Kidney tubule cell (primary cell): ENCODE measurements at places on chromosomes 5 and 9.

GRCh38 chr5:122180146-122180712 lies 50.9 kb downstream of the ZNF474 start:
- DNase-seq, result peak; percentile 6

GRCh38 chr5:175206669-175207068 lies 237.3 kb downstream of the DRD1 start:
- DNase-seq, result no peak

GRCh38 chr5:173598686-173599085 lies 17.8 kb downstream of the BOD1 start:
- DNase-seq, result no peak

GRCh38 chr9:91130796-91131318 lies 230.9 kb downstream of the AUH start:
- no peak for DNase-seq

GRCh38 chr5:180343110-180343830 lies 9.9 kb downstream of the GFPT2 start:
- peak; percentile 47 for DNase-seq

- peak; percentile 80 for DNase-seq
Observed at GRCh38 chr5:73496984-73497457, 1.2 kb upstream of the BTF3 start.

- no peak for DNase-seq
Observed at GRCh38 chr5:161311965-161312364, 234.6 kb downstream of the GABRB2 start.

DNA sequence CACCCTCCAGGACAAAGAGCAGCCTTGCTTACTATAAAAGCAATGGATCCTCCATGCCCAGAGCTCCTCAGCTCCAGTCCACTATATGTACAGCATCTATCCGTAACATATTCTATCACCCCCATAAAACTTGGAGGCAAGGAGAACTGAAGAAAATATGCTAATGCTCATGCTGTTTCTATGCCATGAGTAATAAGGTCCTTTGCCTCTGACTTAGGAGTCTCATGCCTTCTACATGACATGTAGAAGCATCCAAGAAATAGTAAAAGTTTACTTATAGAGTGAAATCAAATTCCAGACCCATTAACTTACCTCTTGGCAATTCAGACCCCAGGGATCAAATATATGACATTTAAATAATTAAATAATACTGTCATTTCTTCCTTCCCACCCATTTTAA lies 33.7 kb downstream of the SSBP2 start:
- no peak for DNase-seq

- no peak for DNase-seq
Observed at GRCh38 chr5:60640901-60641300, 59.1 kb downstream of the DEPDC1B start.

DNA sequence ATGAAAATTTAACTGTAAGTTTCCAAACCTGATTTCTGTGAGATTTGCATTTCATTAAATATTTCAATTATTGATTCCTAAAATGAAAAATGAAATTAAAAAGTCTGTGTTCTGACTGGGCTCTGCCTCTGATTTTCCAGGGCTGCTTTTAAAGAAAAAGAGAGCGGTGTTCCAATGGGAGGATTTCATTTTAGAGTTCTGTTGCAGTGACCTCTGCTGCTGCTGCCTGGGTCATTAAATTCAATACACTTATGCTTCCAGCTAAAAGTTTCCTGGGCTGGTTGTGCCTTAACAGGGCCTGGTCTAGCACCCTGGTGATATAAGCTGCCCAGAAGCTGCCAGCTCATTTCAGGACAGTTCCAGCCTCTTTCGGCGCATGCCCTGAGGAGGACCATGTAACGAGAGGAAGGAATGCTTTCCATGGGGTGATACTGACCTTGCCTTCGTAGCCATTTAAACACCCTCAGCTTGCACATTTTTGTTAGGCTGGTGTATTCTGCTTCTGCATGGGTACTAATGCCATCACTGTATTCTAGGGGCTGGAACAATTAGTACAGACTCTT lies 93.3 kb downstream of the TMEM174 start:
- DNase-seq, result peak; percentile 24

DNA sequence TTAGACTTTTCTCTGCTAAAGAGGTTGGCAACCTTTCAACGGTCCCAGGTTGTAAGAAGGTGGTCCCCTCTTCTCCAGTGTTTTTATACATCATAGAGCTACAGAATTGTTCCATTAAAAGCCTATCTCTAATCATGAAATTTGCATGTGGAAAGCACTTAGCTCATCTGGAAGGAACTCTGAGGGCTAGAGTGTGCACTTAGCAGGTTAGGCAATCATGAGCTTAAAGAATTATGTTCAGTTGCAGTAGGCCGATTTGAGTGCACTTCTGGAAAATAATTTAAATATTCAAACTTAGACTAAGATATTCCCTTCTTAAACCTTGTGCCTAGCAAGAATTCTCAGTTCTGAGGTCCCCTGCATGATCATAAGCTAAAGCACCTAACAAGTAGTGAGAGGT lies 468.7 kb downstream of the SPATA31D1 start:
- no peak for DNase-seq

GRCh38 chr5:44048276-44048984 lies 340.8 kb downstream of the FGF10 start:
- DNase-seq, result no peak

GRCh38 chr5:154087260-154087659 lies 48.5 kb downstream of the MFAP3 start:
- peak; percentile 91 for DNase-seq

- no peak for DNase-seq
Observed at GRCh38 chr5:130295235-130295634, 391.0 kb downstream of the CHSY3 start.

DNA sequence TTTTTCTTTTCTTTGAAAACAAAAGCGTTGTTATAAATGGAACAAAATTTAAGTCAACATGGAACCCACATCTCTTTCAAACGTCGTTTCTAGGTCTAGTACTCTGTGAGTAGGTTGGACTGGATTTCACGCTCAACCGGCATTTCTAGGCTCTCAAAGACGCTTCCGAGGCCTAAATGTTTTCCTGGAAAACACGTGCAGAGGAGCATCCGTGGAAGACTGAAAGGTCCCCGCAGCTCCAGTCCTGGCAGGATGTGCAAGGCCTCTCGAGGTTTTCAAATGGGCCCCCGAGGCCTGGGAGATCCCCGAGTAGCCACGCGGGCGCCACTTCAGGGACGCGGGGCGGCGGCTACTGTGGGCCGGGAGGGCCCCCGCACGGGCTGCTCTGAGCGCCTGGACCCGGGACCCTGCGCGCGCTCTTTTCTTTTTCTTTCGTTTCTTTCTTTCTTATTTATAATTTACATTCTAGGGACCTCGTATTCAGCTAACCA lies 4.2 kb upstream of the IRX2 start:
- DNase-seq, result peak; percentile 4

- no peak for DNase-seq
Observed at GRCh38 chr9:127755061-127756060, 20.3 kb upstream of the TOR2A start.

DNA sequence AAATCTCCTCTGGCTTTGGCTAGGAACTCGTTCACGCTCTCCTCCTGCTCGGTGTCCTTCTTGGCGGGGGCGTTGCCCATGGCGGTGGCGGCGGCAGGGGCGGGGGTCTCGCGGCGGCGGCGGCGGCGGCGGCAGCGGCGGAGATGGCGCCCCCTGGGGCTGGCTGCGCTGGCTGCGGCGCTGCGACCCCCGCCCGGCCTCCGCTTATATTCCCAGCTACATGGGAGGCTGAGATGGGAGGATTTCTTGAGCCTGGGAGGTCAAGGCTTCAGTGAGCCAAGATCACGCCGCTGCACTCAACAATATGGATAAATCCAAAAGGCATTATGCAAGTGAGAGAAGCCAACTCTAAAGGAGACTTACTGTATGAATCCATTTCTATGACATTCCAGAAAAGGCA lies at the start of gene PRKACG:
Gene PRKACG (minus strand): TSS at position 101 of the 400 bp plus-strand sequence. CDS start 21 bp downstream, at position 80.
- no peak for DNase-seq

- no peak for DNase-seq
Observed at GRCh38 chr5:29122306-29122705, 2071.2 kb upstream of the CDH6 start.

DNA sequence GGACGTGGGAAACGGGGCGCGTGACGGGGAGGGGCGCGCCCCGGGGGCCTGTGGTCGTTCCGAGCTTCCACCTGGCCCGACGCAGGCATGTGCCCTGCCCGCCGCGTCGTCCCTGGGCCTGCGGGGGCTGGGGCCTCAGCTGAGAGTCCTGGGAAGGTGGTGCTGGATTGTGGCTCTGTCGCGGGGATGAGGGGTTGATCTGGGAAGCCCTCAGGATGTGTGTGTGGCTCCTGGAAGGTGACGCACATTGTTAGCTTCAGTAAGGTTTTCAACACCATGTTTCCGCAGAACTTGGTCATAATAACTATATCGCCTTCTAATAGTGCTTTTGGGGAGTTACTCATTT lies 589.1 kb downstream of the MTRR start:
- peak; percentile 47 for DNase-seq

- peak; percentile 26 for DNase-seq
Observed at GRCh38 chr5:15577132-15577531, 77.2 kb downstream of the FBXL7 start.

GRCh38 chr5:82909771-82910170 lies 167.4 kb downstream of the TMEM167A start:
- DNase-seq, result no peak
